ENCODE measurements at places on chromosomes 16 and 17. TPM values are rescaled to one million over a fixed set of nuclear protein-coding genes. Genes with fewer than 3 reads are reported as not detected.

SRL gene
- total RNA-seq, result 0.06 TPM

STH gene
- total RNA-seq, result not detected

AP1G1 gene
- total RNA-seq, result 53.2 TPM

MYOCD gene
- total RNA-seq, result 0.71 TPM

GNG13 gene
- total RNA-seq, result not detected

FBXW10B gene
- 3.2 TPM for total RNA-seq

SLC13A2 gene
- 0.12 TPM for total RNA-seq

TUFM gene
- total RNA-seq, result 277 TPM

CYLD gene
- 10.7 TPM for total RNA-seq

ZDHHC1 gene
- total RNA-seq, result 6.9 TPM

NPW gene
- total RNA-seq, result 0.40 TPM

SULT1A1 gene
- total RNA-seq, result 5.2 TPM

GPR179 gene
- 0.03 TPM for total RNA-seq

MYCBPAP gene
- 0.63 TPM for total RNA-seq

KRT24 gene
- total RNA-seq, result not detected

MC1R gene
- total RNA-seq, result 6.1 TPM

TSNAXIP1 gene
- total RNA-seq, result 0.48 TPM

FOXF1 gene
- total RNA-seq, result not detected

ADORA2B gene
- 16.2 TPM for total RNA-seq

NCOR1 gene
- total RNA-seq, result 62.3 TPM

IL17C gene
- total RNA-seq, result not detected

GAS2L2 gene
- total RNA-seq, result 0.07 TPM

C17orf50 gene
- total RNA-seq, result 0.44 TPM

CLDN9 gene
- 0.33 TPM for total RNA-seq

SMIM5 gene
- total RNA-seq, result 1.1 TPM

RTN4RL1 gene
- 12.8 TPM for total RNA-seq

LASP1 gene
- 249 TPM for total RNA-seq

CA4 gene
- total RNA-seq, result 0.20 TPM

All from A549 treated with Hydrocortisone at 1 μM for 4 hours (cell line).